ENCODE measurements at places on chromosomes 13 and 19.

DNA sequence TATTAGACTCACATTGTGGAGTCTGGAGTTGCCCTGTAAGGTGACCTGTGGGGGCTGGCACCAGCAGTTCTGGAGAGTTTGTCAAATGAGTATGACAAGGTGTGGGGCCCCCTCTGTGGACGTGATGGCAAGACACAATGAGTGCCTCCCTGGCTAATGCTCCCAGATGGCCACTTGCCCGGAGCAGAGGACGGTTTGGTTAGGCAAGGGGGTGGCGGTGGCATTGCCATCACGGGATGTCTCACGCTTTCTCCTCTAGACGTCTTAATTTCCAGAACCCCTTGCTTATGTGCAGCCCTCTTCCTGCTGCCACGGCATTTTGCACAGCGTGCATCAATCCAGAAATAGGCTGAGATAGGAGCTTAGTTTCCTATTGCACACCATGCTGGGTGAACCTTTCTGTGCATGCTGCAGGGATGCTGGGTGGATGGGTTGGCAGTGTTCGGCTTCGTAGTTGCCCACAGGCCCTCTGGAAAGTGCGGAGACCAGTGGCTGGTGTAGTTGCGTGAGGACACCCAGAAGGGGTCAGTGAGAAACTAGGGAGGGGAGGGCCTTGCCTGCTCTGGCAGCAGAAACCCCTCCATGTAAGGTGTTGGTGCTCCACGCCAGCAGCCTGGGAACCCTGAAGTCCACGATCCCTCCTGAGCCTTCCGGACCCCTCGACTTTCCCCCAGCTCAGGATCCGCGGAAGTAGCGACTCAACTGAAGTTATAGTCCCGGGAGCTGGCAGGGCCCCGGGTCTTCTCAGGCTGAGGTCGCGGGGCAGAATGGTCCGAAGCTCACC lies 18.1 kb upstream of the LRP3 start:
- DNase-seq = no peak

GRCh38 chr13:42420304-42420703 lies 148.4 kb downstream of the AKAP11 start:
- no peak for DNase-seq

GRCh38 chr13:49314344-49314882 lies 66.7 kb downstream of the CDADC1 start:
- DNase-seq = no peak

GRCh38 chr13:47136504-47136941 lies 239.7 kb upstream of the HTR2A start:
- DNase-seq = no peak

DNA sequence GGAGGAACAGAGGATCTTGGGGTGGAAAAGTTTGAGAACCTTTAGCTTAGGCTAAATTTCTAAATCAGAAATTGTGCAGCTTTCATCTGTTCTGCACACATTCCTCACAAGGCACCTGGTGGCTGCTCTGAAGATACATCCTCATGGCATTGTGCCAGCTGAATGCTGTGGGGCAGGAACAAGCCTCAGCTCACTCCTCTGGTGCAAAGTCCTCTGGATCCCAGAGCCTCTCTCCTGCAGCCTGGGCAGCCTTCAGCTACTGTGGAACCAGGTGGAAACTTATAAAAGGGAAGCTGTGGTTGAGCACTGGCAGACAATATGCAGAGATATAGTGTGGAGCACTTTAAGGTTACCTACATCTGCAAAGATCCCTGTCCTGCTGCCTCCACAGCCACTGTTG lies 72.3 kb downstream of the KCTD12 start:
- no peak for DNase-seq

DNA sequence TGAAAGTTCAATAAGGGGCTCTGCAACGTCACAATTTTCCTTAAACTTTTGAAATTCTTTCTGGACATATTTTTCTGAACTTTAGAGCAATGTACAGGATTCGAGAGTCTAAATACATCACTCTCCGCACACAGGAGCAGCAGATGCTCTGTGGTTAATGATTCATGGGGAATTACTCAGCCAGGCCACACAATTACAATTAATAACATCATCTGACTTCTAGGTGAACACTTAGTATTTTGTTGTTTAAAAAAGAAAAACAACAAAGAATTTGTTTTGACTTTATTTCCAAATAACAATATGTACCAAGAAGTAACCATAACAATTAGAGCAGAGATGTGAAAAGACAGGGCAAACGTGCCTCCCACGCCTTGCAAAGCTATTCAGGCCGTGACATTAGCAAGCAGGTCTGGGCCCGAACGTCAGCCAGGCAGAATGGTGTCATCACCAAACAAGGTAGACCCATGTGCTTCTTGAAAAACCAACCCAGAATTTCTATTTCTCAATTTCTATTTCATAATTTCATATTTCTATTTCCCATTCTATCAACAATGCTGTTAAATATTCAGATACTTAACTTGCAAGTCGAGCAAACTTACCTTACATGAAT lies 236.3 kb downstream of the COL4A1 start:
- no peak for DNase-seq

DNA sequence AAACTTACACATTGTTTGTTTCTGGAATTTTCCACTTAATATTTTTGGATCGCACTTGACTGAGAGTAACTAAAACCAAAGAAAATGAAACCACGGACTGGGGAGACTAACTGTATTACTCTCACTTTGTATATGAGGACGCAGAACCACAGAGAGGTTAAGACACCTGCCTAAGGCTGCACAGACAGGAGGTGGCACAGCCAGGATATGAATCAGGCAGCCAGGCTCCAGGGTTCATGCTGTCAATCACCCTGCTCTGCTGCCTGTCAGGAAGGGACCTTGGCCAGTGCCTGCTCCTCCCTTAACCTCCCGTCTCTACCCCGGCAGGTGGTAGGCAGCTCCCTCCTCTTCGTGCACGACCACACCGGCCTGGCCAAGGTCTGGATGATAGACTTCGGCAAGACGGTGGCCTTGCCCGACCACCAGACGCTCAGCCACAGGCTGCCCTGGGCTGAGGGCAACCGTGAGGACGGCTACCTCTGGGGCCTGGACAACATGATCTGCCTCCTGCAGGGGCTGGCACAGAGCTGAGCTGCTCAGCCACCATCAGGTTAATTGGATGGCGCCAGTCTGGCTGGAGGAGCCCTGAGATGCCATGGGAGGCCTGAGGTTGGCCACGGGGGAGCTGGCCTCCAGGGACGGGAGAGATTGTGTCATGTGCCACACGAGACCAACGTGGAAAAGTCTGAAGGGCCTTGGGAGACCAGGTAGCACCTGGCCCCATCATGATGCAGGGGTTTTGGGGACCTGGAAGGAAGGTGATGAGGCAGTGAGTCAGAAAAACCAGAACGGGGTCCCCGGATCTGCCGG lies 11.0 kb downstream of the ACTMAP start:
- DNase-seq = no peak

DNA sequence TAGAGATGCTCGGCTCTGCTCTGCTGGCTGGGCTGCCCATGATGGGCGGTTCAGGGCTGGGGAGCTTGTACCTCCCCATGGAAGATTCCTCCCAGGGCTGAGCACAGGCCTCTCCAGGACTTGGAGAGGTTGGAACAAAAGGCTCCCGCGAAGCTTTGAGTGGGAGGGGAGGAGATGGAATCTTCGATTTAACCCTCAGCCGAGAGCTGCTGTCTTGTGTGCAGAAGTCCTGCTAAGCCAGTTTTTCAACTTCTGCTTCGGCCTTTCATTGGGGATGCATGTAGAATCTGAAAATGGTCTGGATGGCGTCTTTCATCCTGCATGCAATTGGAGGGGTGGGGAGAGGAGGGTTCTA lies 163.3 kb downstream of the KDM4B start:
- DNase-seq = no peak

DNA sequence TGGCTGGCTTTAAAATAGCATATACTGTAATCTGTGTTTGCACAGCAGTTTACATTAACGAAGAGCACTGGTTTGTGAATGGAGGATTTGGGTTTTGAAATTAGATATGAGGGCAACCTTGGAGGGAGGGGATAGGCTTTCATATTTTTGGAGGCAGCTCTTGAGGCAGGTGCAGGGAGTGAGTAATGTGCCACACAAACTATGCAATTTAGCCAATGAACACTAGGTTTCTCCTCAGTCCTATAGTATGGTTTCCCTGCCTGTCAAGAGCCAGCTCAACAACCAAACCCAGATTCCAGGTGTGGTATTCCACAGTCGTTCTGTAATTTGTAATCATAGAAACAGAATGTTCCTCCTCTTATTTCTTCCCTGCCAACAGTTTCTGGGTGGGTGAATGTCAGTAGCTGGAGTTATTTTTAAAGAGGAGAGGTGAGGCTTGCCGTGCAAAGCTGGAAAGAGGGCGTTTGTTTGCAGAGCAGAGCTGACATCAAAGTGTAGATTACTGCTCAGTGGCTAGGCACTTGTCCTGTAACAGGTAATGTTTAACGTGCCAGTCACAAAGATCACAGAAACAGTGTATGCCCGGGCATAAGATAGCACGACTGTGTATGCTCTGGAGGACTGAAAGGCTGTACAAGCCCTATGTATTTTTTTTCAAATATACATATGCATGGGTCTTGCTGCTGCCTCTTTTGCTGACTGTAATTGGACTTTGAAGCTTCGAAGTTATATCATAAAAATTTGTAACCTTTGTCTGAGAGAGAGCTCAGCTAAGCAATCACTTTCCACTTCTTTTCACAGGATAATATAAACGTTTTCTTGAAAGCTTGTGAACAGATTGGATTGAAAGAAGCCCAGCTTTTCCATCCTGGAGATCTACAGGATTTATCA lies 124.2 kb downstream of the LMO7 start:
- peak; percentile 12 for DNase-seq

DNA sequence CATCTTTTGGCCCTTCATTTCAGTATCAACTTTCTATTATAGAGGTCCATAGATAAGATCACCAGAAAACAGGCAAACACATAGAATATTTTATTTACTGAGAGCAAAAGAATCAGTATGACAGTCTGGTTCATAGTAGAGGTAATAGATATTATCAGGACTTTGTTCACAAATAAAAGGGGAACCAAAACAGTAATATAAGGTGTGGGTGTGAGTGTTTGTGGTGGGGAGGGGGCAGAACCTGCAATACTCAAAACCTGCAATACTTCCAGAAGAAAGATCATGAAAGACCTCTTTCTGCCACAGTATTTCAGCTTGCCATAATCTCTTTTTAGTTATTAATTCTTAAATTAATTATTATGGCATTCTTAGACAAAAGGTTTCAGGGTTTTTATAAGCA lies 578.7 kb upstream of the SLITRK1 start:
- no peak for DNase-seq

DNA sequence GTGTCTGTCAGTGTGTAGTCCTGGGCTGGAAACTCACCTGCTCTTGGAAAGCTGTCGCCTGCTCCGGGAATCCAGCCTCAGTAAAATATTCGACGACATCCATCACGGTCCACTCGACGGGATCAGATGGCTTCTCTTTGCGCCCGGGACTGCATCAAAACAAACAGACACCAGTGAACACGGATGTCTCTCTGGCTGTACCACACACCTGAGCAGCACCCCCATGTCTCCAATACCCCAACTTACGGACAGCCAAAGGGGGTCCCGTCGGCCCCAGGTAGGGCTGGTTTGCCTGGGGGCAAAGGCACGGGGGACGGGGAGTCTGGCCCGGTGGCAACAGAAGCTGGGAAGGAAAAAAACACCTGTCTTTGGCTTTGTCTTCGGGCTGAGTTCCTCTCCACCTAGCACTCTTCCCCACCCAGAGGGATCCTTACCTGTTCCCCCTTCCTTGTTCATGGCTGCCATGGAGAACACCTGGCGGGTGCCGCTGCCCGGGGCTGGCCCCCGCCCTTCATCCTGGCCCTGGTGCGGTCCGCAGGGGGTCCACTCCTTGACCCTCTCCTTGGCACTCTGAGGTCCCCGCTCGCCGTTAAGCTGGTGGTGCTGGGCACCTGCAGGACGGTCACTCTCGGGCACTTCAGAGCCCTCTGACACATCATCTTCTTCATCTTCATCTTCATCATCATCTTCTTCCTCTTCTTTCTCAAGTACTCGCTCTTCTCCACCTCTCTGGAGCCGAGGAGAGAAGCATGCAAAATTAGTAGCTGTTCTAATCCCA lies 1.7 kb downstream of the SAMD1 start:
- DNase-seq = no peak

DNA sequence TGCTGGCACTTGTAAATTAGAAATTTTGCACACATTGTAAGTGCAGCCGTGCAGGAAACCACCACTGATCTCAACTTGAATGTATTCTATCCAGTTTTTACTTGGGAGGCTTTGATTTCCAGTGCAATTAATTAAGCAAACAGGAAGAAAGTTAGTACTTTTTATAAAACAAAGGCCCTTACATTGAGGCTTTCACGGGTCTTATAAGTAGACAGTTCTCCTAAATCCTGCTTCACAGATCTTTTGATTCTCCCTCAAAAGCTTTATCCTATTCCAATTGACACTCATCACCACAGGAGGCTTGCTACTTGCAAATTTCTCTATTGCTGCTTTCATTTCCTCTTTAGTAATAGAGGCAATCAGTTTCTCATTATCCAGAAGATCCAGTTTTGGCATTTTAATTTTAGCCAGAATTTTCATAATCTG lies 90.1 kb downstream of the ERCC5 start:
- DNase-seq = no peak

- DNase-seq = no peak
Measured at GRCh38 chr13:98026457-98026857, 73.0 kb downstream of the IPO5 start.

DNA sequence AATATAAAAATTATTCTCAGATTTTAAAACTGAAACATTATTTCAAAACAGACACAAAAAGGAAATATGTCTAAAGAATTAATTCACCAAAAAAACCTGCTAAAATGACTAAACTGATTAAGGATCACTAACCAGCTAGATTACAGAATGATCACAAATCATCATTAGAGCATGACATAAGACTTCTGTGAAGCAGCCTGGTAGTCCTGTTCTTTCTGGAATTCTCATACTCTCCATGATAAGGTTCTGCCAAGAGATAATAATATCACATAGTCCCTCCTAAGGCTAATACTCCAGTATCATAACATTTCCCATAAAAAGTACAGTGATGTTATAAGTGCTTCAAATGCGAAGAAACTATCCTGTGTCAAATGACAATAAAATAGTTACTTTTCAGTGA lies 1814.9 kb downstream of the SLITRK5 start:
- DNase-seq = no peak

DNA sequence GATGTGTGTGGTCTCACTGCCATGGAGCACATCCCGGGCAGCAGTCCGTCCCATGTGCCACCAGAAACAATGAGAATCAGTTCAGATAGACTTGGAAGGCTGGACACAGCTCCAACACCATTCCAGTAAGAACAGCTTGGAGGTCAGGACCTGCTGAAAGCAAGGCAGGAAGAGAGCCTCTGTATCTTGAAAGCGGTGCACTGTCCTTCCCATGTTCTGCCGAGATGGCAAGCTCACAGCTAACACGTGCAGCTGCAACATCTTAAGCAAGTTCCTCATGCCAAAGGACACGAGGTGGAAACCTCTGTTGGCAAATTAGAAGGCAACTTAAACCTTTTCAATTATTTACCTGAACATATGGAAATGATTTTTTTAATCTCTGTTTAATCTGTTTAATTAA lies 175.4 kb downstream of the DLEU7 start:
- DNase-seq = no peak

Measured in CD4-positive, alpha-beta T cell treated with Interleukin-4 for 1 hour (primary cell).